ENCODE measurements at places on chromosomes 13 and 19.

DNA sequence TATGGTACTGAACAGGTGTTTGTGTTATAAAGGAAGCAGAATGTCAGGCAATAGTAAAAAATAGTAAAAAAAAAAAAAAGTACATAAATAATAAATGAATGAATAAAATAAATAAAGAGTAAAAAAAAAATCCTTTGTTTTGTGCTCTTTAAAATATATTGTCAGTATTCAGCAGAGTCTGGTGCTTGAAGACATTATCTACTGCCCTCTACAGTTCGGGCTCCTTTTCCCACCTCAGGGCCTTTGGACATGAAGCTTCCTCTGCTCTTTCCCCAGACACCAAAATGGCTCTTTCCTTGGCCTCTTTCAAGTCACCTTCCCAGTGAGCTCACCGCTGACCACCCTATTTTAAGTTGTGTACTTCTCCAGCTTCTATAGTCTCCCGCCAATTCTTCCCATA, 137.5 kb downstream of the TNFRSF19 start:
- no peak for DNase-seq

- DNase-seq, result no peak
These were observed 527.9 kb downstream of the MYO16 start for GRCh38 chr13:109157275-109157674.

DNA sequence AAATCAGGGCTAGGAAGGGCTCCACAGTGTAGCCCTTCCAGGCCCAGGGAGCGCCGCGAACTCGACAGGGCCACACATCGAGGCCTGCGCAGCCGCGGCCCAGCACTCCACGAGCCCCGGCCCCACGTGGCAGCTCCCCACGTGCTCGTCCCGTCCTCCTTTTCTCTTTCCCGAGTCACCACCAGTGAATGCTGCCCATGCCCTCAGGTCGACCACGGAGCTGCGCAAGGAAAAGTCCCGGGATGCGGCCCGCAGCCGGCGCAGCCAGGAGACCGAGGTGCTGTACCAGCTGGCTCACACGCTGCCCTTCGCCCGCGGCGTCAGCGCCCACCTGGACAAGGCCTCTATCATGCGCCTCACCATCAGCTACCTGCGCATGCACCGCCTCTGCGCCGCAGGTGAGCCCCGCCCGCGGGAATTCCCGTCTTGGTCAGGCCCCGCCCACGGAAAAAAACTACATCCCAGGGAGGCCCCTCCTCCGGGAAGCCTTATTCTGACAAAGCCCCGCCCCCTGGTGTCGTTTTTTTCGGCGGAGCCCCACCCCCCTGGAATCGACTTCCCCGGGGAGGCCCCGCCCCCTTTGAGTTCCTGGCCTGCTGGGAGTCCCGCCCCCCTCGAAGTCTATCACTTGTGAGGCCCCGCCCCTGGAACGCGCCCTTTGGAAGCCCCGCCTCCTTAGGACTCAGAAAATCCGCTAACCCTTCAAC, 7.0 kb downstream of the HIF3A start:
- DNase-seq, result no peak

- DNase-seq, result peak; percentile 40
These were observed 28.7 kb downstream of the CYP4F2 start for GRCh38 chr19:15869109-15869555.

- DNase-seq, result peak; percentile 83
These were observed 9.7 kb upstream of the ILF3 start for GRCh38 chr19:10644260-10645007.

DNA sequence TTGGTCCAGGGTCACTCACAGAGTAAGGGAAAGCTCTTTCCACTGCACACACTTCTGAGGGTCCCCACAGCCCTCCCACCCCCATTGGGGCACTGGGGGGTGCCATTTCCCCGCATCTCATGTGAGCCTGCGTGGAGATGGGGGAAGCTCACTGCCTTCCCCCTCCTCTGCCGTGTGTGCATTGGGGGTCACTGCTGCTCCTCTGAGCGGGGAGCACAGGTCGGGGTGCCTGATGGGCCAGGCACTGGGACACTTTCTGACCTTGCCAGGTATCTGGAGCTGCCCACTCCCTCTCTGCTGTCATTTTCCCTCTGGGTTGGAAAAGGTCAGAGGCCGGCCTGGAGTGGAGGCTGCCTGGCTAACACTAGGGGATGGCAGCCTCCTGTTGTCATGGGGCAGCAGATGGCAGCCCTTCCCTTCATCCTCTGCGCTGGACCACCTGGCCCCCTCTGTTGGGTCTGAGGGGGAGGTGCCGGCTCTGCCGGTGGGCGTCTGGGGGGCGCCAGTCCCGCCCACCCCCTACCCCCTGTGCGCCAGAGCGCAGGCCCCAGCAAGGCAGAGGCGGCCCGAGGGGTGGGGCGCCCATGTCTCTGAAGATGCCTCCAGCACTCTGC, 9.1 kb downstream of the SSBP4 start:
- DNase-seq, result no peak

All from activated CD4-positive, alpha-beta memory T cell treated with anti-CD3 and anti-CD28 coated beads, Interleukin-2, amount 10 ng/mL, durations not matched to agents 7 days and 5 days (primary cell).